Epithelial cell of esophagus (primary cell): ENCODE measurements at places on chromosomes 16 and 17.

GRCh38 chr17:61384692-61385576 lies 14.7 kb upstream of the TBX2 start:
- DNase-seq, result no peak

DNA sequence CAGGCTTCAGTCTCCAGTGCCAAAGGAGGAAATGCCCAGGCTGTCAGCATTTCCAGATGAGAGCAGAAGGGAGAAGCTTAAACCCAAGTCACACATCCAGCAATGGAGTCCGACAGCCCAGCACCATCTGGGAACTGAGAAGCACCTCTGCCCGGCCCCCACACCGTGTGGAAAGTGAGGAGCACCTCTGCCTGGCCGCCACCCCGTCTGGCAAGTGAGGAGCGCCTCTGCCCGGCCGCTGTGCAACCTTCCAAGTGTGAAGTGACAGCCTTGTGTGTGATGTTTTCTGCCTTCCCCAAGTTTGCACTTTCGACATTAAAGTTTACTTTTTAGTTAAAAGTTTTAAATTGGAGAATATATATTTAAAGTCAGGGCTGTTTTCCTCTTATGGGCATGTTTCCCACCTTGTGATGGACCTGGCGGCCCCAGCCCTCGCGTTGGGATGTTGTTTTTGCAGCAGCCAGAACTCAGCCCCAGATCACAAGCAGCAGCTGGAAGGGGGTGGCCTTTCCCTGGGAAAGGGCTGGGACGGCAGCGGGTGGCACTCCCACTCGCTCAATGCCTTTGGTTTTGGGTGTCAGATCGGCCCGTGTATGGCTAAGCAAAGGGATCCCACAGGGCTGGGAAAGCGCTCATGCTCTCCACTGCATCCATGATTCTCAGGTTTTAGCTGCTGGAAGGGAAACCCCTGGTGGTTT lies 7.2 kb downstream of the CCDC137 start:
- no peak for DNase-seq

- DNase-seq, result peak; percentile 27
These were observed 2.9 kb downstream of the CMTM1 start for GRCh38 chr16:66569131-66569530.

DNA sequence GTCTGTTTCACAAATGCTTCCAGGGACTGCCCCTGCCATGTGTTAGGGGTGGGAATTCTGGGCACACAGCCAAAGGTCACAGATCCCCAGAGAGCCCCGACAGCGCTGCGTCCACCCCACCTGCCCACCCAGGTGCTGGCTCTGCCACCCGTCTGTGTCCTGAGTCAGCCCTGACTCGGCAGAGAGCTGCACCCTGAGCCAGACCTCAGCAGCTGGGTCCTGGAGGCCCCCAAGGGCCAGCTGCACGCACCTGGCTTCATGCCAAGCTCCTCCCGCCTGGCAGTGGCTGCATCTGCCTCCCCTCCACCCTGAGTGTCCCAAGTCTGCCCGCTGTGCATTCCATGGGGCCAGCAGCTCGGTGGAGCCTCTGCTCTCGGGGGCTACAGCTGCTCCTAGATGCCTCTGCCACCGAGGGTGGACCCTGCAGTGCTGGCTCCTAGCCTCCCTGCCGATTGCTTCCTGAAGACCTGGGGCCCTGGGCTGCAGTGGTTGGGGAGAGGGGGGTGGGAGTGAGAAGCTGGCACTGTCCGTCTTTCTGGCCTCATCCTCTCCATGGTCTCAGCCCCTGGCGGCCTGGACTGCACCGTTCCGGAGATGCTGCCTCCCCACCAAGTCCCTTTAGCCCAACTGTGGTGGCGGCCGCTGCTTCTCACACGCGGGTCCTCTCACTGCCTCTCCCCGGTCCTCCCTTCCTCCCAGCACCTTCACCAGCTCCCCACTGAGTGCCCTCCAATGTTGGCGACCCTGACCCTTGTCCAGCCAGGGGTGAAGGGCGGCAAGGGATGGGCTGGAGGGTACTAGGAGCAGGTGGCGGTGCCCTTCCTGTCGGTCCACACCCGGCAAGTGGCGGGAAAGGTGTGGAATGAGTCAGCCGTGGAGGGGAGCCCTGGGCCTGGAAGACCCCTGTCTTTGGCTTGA lies 3.0 kb downstream of the SECTM1 start:
- DNase-seq, result peak; percentile 52

GRCh38 chr16:88449267-88449561 lies 3.9 kb upstream of the ZFPM1 start:
- no peak for DNase-seq

DNA sequence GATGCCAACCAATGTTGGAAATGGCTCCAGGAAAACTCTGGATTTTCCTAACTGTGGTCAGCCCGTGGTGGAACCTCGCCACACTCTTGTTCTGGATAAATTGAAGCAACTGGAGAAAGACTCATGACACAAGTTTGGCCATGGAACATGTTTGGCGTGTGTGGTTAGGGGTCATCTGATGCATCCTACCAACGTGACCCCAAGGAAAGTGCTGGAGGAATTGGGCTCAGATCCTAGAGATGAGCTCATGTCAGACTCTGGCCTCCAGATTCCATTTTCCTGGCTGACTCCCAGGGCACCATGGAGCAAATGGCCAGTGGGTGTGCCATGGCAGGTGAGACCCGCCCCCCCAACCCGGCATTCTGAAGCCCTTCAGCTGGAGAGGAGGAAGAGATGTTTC lies 58.5 kb downstream of the CACNG5 start:
- DNase-seq, result no peak

- peak; percentile 82 for DNase-seq
These were observed 87.1 kb downstream of the USP22 start for GRCh38 chr17:20955427-20956323.

DNA sequence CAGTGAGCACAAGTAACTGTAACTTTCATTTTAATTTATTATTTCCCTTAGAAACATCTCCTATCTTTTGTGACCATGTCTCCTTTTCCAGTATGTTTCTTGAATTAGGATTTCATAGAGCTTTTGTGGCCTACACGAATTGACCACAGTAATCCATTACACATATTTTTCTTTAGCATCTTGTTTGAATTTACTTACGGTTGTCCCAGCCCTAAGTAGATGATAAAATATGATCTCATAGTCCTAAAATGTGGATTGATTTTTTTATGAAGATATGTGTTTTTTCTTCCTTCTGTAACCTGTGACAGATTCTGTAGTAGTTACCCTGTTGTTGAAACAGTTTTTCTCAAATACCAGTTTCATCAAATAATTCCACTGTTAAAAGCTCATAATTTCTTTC lies 61.5 kb downstream of the NF1 start:
- no peak for DNase-seq

DNA sequence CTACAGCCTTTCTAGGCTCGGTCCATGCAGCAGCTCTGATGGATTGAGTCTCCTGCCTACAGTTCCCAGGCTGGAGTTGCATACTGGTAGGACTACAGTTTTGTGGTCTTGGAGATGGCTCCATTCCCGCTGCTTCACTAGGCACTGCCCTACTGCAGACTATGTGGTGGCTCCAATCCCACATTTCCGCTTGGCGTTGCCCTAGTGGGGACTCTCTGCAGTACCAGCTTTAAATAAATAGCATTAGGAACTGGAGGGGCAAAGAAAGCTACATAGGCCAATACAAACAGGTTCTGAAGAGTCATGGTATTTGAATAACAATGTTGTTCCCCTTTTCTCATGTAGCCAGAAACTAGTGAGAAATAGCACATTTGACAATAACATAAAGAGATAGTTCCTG lies 5.4 kb upstream of the GOSR2 start:
- no peak for DNase-seq

GRCh38 chr17:14086189-14086588 lies 16.9 kb downstream of the COX10 start:
- no peak for DNase-seq

GRCh38 chr16:7399296-7399695 lies 66.7 kb downstream of the RBFOX1 start:
- DNase-seq, result no peak

DNA sequence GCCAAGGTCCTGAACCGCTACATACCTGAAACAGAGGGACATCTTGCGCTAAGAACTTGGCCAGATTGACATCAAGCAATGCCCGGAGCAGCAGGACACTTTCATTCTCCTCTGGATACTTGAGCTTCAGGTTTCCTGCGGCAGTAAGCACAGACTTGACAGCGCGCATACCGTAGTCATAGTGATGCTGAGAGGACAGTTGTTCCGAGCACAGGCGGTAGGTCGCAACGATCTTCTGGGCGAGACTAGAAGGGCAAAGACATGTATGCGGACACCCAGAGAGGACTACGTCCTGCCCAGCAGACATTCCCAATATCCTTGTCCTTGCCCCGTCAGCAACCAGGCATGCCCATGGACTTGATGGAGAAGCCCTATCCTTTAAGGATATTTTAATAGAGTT lies 112.9 kb downstream of the DNAH3 start:
- no peak for DNase-seq

GRCh38 chr16:27326738-27327585 lies 13.2 kb downstream of the IL4R start:
- peak; percentile 96 for DNase-seq

DNA sequence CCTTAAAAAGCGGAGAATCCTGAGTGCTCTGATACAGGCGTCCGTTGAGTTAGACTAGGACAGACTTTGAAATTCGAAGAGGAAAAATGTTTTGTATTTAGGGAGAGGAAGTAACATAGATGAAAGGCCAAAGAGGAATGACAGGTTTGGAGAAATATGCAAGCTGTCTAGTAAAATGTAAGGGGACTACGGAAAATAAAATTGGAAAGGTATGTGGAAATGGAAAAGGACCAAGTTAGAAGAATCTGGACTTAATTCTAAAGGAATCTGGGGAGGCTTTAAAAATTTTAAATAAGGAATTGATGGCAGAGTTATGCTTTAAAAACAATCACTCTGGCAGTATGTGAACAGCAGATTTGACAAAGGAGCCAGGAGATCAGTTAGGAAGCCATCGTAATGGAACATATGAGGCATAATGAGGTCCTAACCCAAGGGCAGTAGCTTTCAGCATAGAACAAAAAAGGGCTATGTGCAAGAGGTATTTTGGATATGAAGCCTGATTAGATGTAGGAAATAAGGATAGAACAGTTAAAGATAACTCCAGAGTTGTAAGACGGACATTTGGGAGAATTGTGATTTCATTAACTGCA lies 38.3 kb downstream of the CYB561 start:
- DNase-seq, result no peak

DNA sequence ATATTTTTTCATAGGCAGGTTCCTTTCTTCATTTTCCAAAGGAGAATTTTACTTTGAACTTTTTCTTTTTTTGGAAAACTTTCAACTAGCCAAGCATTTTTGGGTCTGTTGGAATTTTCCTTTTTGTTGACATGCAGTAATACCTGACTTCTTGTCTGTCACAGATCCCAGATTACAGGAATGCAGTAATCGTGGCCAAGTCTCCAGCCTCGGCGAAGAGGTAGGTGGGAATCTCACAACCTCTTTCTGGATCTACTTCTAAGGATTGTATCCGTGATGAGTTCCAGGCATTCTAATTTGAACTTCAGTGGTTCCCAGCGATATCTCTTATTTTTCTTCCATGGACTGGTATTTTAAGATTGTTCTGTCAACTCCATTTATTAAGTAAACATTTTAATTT lies 31.7 kb downstream of the PRPSAP2 start:
- DNase-seq, result no peak

DNA sequence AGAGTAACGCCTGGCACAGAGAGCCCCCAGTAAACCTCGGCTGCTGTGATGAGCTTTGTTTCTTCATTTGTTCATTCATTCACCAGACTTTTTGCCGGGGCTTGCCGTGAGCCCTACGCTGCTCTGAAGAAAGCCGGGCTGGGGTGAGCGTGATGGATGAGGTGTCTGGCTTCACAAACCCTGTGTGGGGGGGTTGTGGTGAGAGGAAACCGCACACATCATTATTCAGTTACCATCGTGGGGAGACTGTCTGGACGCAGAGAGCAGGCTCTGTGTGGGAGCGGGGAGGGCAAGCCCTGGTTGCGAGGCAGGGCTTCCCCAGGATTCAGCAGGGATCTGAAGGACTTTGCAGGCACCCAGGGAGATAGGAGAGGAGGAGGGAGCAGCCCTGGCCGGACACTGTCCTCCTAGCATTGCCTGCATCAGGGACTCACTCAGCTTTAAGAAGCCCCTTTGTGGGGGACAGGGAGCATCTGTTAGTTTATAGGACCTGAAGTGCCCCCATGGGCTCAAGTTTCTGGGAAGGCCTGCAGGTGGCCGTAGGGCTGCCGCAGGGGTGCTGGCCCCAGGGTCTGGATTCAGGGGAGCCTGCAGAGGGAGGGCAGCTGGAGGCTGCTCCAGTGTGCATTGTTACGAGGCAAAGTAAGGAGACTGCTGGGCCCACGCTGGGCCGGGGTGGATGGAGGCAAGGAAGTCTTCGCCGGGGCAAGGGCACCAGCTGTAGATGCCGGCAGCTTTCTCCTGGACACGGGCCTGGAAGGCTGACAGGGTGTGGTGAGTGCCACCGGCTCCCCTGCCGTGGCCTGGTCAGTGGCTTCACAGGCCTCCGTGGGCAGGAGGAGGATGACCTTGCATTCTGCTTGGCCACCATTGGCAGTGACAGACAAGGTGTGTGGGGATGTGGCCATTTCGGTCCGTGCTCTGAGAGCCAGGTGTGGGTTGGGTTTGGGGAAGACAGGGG lies 334.5 kb downstream of the SEC14L1 start:
- DNase-seq, result peak; percentile 71

- no peak for DNase-seq
These were observed 4.5 kb downstream of the MAF start for GRCh38 chr16:79595931-79596450.

DNA sequence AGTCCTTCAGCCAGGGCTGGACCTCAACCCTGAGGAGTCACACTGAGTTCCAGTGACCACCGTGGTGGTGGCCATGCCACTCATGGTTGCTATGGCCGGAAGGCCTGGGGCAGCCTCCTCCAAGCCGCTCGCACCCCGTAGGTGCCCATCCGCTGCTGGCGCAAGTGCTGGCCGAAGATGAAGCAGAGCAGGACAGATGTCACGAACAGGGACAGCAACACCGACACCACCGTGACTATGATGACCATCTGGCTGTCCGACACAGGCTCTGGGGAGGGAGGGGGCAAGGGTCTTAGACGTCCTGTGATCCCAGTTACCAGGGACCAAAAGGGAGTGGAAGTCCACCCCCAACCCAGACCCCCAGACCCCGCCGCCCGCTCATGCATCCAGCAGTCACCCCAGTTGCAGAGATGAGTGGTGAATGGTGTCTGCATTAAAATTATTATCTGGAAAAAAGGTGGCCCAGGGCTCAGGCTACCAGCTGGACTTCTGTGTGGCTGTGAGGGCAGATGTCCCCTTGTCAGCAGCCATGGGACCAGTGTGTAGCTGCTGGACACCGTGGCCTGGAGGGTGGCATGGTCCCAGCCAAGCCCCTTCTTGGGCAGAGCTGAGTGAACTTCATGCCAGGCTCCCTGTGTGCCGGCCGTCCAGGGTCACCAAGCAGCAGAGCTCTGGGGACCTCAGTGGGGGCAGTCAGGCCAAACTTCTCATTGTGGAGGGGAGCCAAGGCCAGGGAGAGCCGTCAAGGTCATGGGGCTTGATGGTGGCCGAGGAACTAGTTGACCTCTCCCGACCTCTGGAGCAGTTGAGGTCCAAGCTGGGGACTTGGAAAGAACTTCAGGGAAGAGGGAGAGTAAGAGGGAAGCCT lies 4.7 kb downstream of the PRR29 start:
- DNase-seq, result no peak

DNA sequence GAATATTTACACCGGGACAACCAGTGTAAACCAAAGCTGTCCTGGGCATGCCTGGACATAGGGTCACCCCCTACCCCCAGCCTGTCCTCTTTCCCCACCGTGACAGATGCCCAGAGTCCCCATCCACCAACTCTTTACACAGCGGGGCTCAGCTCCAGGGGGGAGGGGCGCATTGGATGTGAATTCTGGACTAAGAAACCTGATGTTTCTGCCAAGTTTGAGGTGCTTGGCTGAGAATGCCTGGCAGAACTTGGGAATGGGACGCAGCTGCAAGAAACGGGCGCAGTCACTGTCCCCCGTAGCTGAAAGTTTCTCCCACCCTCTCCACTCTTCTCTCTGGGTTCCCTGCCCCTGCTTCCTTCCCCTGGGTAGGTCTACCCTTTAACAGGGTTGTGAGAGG lies 68.0 kb upstream of the CDC42EP4 start:
- DNase-seq, result no peak
